ENCODE measurements at places on chromosomes 16 and 17.

GRCh38 chr17:78284146-78284545, 52.7 kb downstream of the TMEM235 start:
- no peak for DNase-seq

- DNase-seq = peak; percentile 98
Measured at GRCh38 chr17:21287703-21288449, 3.4 kb downstream of the MAP2K3 start.

DNA sequence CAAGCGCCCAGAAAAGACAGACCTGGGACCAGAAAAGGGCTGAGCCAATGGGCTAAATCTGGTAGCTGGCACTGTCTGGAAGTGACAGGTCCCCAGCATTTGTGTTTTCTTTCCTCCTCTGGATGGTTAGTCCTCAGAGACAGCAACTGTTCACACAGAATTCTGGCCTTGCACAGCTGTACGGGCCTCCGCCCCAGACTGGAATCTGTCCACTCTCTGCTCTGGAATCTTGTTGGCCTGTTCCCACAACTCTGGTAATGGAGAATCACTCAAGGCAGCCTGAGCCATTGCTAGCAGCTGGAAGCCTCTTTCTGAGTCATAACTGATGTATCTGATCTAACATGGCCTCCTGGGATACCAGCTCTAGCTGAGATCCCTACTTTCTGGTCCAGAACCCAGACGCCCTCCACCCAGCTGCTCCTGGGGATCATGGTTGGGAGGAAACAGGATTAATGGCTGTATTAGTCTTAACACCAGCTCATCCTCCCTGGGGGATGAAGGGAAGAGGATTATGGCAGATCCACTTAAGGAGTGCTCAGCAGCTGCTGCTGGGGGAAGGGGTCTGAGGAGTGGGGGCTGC, 9.1 kb downstream of the ZNF668 start:
- no peak for DNase-seq

GRCh38 chr16:10206215-10206614, 24.0 kb upstream of the GRIN2A start:
- no peak for DNase-seq

DNA sequence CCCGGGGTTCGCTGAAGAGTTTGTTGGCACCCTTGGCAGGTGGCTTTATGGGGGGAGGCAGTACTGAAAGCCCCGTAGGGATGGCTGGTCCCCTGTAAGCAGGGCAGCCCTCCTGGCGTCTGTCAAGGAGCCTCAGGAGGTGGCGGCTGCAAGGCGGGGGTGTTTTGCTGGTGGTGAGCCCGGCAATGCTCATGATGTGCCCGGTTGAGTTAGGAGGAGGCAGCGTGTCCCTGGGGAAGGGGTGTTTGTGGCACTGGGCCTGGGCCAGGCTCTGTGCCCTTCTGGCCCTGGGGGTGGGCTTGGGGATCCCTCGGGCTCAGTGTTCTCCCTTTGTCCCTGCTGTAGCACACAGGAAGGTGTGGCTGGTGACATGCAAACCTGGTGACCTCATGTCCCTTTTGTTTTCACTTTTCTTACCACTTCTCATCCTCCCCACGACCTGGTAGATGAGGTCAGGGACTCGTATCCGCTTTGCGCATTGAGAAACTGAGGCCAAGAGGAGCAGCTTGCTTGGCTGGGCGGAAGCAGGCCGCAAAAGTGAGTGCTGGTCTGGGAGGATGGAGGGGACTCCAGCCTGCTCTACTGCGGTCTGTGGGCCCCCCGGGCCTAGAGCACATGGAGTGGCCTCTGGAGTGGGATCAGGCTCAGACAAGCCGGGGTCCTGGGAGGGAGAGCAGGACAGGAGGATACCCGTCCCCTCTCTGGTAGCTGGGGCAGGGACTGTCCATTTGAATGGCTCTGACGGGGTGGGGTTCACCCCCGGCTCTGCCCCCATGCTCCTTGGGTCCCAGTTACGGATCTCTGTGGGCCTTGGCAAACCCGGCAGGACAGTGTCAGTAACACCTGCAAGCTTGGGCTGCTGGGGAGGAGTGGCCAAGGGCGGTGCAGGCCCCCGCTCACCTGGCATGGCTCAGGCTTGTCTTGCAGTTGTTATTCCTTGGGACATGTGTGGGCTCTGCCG, 2.2 kb downstream of the SNN start:
- DNase-seq = no peak

DNA sequence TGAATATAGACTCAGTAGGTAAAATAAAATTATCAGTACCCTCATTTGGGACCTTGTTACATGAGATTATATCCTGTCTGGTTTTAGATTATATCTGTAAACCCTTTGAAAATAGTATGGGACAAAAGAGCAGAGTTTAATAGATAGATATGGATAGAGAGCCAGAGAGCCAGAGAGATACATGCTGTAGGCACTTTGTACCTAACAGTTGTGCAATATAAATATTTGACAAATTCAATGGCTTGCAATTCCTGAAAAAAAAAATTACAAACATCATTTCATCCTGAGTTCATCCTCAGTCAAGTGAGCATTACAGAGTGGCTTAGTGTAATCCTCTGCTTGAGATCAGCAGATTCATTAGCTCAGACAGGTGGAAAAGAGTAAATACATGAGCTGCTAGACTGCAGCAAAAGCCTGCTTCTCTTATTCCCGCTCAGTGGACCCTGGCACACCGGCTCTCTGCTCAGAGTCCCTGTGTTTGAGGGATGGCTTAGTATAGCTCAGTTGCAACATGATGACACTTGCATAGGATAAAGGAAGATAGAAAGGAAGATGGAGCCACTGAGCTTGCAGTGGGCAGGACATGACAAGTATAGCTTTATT, 931.6 kb upstream of the GOT2 start:
- DNase-seq = no peak

- no peak for DNase-seq
Measured at GRCh38 chr17:42809250-42809649, 10.6 kb downstream of the CNTD1 start.

- no peak for DNase-seq
Measured at GRCh38 chr17:68627956-68628575, 26.9 kb upstream of the FAM20A start.

- no peak for DNase-seq
Measured at GRCh38 chr17:17106756-17107155, 64.5 kb downstream of the MPRIP start.

- no peak for DNase-seq
Measured at GRCh38 chr17:58247511-58248363, 9.4 kb downstream of the LPO start.

- no peak for DNase-seq
Measured at GRCh38 chr17:81577278-81578000, 25.3 kb upstream of the FAAP100 start.

DNA sequence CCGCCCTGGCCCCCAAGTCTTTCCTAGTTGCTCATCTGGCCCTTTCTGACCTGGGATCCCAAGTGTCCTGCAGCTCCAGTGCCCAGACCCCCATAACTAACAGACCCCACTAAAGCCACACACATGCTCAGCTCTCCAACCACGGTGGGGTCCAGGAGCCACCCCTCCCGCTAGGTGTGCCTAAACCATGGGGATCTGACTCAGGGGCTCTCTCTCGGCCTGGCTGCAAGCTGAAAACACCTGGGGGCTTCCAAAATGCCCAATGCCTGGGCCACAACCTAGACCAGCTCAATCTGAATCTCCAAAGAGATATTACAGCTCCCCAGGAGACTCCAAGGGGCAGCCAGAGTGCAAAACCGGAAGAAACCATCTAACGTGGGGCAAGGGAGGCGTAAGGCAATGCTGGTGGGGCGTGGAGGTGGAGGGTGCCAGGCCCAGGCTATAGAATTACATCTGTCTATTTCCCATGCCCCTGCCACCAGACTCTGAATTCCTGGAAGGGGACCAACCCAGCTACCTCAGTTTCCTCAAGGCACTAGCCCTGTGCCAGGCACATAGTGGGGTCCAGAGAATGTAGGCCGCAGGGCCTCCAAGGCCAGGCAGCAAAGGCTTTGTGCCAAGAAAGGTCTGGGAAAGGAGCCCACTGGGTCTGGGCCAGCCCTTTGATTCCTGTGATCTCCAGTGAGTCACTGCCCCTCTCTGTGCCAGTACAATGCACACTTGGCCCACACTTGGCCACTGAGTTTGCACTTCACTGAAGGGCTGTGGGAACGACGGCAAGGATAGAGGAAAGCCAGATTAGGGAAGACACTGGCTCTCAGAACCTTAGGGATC, 3.3 kb downstream of the CD2BP2 start:
- DNase-seq = no peak

GRCh38 chr17:6479622-6480302, 35.5 kb downstream of the PIMREG start:
- DNase-seq = no peak

DNA sequence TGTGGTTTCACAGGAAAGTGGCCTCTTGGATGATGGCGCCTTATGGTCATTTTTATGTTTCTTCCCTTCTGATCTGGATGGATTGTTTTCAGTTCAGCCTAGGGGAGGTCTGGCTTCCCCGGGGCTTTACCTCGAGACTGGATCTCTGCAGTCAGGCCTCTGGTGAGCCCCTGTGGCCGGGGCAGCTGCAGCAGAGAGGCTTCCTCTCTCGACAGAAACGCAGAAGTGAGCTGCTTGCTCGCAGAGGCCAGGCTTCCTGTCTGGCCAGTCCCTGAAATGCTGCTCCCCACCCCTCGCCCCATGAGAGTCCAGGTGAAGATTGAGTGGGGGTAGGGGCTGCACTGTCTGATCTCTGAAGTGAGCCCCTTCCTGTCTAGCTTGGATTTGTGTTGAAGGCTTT, 44.0 kb downstream of the PLCG2 start:
- DNase-seq = no peak

DNA sequence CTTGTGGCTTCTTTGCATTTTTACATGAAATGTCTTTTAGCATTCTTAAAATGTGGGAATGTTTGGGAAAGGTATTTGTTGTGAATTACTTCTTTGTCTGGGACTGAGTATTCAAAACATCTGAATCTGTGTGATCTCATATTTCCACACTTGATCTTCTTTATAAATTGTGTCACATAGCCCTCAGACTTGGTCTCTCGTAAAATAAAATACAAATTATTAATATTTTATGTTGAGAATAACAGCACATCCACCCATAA, 81.9 kb downstream of the TUBD1 start:
- no peak for DNase-seq

DNA sequence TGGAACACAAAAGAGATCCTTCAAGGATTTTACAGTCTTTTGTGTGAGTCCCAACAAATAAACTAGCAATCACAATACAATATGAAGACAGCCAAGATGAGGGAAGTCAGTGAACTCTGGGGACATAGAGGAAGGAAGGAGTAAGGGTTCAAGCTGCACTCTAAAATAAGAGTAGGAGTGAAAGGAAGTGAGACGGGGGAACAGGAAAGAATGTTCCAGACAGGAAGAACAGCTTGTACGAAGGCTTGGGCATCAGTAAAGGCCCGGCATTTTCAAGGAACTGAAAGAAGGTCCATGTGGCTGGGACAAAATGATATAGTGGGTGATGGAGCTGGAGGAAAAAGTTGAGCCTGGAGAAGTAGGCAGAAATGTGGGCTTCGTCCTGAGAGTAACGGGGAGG, 4.5 kb downstream of the CCL17 start:
- no peak for DNase-seq

- DNase-seq = no peak
Measured at GRCh38 chr17:80873307-80873951, 118.2 kb upstream of the CHMP6 start.

- no peak for DNase-seq
Measured at GRCh38 chr17:39627047-39627711, 427 bp downstream of the PPP1R1B start.

DNA sequence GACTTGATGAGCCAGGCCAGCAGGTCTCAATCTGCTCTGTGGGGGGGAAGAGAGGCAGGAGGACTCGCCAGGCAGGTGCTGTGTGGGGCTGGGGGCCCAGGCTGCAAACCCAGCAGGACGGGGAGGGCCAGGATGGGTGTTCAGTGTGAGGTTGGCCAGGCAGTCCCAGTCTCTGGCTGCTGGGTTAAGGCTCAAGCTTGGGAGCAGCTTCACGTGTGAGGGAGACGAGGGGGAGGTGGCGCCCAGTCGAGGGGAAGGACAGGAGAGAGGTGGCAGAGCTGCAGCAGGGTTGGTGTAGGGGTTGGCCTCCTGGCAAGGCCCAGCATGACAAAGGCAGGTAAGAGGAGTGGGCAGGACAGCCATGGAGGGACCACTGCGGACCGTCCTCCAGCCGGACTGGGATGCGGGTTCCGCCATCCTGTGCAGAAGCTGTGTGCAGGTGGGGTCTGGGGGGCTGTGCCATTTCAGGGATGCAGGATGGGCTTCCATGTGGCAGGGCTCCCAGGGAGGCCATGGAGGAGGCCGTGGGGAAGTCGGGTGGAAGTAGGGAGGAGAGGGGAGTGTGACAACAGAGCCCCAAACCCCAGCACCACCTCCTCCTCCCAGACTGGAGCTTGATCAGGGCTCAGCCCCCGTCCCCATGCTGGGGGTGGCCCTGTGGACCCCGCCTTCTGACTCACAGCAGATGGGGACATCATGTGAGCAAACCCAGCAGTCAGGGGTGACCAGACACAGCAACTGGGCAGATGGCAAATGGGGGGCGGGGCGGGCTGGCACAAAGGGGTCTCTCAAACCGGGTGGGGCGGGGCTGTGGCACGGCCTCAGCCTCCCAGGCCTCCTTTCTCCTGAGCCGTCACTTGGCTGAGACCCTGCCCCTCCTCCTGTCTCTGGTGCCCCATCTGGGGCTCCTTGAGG, 2.8 kb downstream of the ADGRG1 start:
- no peak for DNase-seq

DNA sequence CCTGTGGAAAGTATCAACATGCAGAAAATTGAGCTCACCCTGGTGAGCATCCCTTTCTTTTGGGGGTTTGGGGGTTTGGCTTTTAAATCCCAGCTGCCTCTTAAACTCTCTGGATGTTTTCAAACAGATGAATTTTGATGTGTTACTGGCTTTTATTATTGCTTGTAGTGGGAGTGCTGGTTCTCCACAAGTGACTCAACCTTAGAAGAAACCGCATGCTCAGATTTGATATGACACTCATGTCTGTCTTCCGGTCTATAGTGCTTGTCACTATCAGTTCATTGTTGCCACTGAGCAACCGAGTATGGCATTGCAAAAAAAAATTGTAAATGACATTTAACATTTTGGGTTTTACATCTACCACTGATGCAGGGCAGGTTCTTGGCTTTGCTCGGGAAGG, 104.5 kb downstream of the HS3ST4 start:
- no peak for DNase-seq

DNA sequence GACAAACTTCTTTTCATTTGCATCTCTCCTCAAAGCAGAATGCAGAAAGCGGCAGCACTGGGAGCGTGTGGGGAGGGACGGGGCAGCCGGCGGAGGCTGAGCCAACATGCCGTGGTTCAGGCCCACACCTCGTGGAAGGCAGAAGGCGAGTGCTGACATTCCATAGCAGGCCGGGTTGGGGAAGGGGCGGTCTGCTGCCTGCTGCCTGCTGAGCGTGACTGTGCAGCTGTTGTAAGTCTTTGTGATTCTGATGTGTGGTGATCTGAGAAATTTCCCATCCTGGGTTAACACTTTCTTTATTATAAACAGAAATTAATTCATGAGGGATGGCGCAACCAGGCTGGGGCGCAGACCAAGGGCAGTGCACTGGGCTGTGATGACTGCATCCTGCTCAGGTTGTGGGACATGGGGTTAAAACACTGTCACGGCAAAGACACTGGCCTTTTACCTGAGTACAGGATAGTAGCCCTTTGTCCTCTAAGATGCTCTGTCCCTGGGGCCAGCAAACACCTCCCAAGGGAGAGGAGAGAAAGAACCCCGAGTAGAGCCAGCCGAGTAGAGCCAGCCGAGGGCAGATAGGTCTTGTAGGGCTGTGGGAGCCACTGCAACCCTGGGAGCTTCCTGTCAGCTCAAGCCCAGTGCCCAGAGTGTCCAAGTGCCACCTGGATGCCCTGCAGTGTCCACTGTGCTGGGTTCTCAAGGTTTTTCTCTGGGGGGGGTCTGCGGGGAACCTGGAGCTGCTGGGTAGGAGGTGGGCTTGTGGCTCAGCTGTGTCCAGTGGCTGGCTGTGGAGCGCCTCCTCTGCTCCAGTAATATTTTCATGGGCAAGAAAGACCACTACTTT, 8.8 kb upstream of the DNASE1 start:
- no peak for DNase-seq
